GM12864 (cell line): ENCODE measurements at places on chromosomes 4 and X.

- no peak for DNase-seq
Observed at GRCh38 chr4:183814461-183814860, 90.6 kb upstream of the STOX2 start.

- no peak for DNase-seq
Observed at GRCh38 chr4:101177154-101177553, 170.2 kb downstream of the PPP3CA start.

- DNase-seq, result no peak
Observed at GRCh38 chr4:71550220-71551165, 211.7 kb downstream of the SLC4A4 start.

GRCh38 chr4:120065974-120066516 lies 603 bp downstream of the MAD2L1 start:
- peak; percentile 65 for DNase-seq

DNA sequence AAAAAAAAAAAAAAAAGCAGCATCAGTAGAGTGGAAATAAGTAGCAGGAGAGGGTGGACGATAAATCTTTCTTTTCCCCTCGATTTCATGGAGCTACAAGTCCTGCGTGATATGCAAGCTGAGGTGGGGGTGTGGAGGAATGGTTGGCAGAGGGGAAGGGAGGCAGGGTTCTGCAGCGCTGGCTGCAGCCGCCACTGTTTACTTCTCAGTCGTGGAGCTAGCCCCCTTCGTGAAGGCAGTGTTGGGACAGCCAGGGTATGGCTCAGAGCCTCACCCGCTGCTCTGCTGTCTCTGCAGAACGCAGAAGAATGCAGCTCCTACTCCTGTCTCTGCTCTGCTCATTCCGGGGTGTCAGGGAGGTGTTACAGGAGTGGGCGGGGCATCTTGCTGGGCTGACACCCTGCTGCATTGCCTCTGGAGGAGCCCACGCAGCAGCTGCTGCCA lies 140.6 kb downstream of the GPM6A start:
- no peak for DNase-seq

DNA sequence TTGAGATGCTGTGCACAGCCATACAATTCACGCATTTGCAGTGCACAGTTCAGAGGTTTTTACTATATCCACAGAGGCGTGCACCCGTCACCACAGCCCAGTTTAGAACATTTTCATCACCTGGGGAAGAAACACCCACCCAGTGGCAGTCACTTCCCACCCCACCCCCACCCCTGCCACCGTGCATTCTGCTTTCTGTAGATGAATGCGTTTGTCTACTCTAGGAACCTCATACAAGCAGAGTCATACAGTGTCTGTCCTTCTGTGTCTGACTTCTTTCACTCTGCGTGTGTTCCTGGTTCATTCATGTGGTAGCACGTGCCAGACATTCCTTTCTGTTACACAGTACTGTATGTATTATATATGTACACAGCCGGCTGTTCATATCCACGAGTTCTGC lies 122.8 kb downstream of the TBL1X start:
- no peak for DNase-seq

- no peak for DNase-seq
Observed at GRCh38 chr4:173943547-173943946, 339.9 kb downstream of the FBXO8 start.

- DNase-seq, result no peak
Observed at GRCh38 chr4:82515705-82516104, 46.1 kb downstream of the TMEM150C start.

- no peak for DNase-seq
Observed at GRCh38 chr4:47222276-47222675, 190.9 kb downstream of the GABRB1 start.

DNA sequence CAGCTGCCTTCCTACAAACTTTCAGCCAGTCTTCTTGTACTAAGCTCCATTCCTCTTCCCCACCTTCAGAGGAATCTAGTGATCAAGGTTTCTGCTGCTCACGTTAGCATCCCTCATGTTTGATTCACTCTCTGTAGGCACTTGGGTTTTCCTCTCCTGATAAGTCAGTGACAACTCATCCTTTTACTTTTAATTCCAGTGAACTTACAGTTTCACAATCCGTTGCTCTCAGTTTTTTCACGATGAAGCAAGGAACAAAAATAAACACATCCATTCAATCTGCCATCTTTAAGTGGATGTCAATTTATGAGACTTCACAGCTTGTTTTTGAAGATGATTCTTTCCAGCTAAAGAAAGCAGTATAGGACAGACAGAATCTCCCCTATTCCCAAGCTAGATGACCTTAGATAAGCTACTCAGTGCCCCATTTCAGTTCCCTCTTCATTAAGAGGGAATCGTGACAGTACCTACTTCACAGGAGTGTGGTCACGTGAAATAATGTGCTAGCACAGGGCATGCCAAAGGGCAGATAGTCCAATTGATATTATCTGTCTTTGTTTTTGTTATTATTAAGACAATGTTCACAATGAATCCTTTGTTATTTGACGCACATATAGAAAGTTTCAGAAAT lies 234.3 kb downstream of the PALLD start:
- no peak for DNase-seq

- no peak for DNase-seq
Observed at GRCh38 chr4:47933840-47934239, 19.5 kb upstream of the NFXL1 start.

GRCh38 chr4:184596044-184596616 lies 53.1 kb downstream of the CASP3 start:
- DNase-seq, result no peak

DNA sequence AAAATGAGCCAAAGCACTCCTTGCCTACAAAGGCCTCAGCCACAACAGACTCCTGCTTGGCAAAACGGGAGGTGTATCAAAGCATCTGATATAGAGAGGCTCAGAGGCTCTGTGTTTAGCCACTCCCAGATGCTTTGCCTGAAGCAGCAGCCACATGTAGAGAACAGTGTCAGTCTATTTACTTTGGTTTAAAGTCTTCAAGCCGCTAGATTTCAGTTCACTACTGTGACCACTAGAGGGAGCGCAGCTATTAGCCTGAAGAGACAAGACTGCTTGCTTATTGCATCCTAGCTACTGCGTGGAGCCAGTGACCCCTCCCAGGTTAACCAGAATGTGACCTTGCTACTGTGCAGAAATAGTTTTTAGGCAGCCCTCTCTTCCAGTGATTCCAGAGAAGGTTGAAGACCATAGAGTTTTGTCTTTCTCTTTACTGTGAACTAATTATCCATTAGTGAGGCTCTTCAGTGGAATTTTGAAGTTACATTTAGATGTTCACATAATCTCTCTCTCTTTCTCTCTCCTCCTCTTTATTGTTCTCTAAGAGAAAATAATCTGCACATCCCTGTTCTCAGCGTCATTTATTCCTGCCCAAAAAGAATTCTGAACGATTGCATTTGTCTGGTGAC lies 39.3 kb downstream of the BMP3 start:
- DNase-seq, result peak; percentile 68

DNA sequence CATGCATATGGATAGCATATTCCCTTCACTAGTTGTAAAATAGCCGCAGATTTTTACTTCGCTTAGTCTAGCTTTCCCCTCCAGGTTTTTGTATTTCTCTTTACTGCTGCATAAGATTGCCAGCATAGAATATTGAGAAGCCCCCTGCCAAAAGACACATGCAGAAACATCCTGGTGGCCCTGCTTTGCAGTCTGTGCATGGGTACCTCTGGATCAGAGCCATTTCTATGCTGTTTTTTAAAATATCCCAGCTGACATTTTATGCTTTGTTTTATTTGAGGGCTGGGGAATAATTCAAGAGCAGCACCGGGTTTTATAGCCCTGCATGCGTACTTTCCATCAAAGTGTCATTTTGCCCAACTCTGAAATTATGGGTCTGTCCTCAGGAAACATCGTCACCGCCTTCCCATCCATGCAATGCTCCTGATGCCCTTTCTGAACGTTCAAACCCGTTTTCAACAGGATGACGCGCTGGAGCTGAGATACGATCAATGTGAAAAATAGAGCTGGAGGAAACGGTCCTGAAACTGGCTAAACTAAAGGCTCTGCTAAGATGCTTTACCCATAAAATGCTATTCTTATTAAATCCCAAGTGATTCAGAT lies 314.3 kb downstream of the EVC2 start:
- DNase-seq, result no peak

GRCh38 chr4:44157611-44158277 lies 290.9 kb downstream of the KCTD8 start:
- no peak for DNase-seq

DNA sequence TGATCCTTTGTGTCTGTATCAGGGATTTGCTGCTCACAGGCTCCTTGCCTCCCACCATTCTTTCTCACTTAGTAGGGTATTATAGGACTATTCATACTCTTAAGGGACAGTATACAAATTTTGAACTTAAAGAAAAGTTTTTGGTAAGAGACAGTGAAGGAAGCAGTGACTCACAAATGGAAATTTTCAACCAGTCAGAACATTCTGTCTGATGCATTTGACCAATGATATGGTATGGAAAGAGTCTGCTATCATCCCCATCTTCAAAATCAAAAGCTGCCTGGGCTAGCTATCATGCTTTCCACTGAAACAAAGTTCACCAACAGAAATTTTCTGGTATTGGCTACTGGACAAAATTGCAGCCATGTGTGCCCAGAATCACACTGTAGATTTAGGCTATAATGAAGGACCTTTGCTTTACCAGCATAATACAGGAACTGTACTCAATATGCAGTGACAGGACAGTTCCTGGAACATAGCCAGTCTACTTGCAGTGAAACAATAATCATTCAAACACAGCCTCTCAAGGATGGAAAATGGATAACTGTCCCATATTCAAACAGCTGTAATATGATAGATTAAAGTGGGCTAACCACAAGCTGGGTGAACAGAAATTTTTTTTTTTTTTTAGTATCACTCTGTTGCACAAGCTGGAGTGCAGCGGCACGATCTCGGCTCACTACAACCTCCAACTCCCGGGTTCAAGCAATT lies 109.0 kb upstream of the ACSL4 start:
- DNase-seq, result no peak

DNA sequence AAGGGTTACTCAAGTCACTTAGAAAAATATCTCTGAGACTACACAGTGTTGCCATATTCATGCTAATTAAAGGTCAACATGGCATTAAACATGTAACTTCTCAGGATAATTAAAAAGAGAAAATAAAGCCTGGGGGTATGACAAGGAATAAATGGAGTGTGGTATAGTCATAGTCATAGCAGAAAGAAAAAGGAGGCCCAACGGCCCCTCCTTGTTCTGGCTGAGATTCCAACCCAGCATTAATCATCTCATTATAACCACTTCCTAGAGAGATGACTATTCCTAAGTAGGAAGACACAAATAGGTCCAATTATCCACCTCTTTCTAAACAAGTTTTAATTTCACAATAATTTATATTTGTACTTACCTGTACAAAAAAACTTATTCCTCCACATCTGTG lies 778.4 kb upstream of the AADAT start:
- DNase-seq, result no peak

- DNase-seq, result no peak
Observed at GRCh38 chr4:47315346-47315745, 148.2 kb downstream of the COMMD8 start.

- no peak for DNase-seq
Observed at GRCh38 chr4:156959298-156959702, 12.3 kb downstream of the PDGFC start.

GRCh38 chr4:75135068-75135825 lies 202.3 kb downstream of the PARM1 start:
- no peak for DNase-seq

- DNase-seq, result no peak
Observed at GRCh38 chr4:80913381-80913780, 117.1 kb upstream of the BMP3 start.

- no peak for DNase-seq
Observed at GRCh38 chrX:115898382-115899001, 272.1 kb upstream of the AGTR2 start.

DNA sequence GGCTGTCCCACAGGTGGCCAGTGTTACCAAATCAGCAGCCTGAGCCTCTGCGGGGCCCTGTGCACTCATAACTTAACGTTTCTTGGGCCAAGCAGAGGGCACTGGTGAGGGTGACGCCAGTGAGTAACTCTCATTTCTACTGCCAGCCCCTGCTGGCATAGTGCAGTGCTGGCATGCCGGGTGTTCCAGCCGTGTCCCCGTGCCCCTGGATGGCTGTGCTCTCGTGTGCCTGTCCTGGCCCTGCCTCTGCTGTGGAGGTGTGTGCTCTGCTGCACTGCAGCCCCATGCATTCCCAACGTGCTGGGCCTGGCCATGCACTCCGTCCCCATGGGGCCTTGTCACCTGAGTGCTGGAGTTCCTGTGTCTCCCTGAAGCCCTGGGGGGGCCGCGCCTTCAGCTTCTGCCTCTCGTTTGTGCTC lies 14.7 kb downstream of the TBC1D14 start:
- DNase-seq, result no peak

- peak; percentile 36 for DNase-seq
Observed at GRCh38 chrX:154313147-154313546, 17.6 kb downstream of the TKTL1 start.

- DNase-seq, result no peak
Observed at GRCh38 chr4:57064811-57065711, 45.1 kb downstream of the IGFBP7 start.

DNA sequence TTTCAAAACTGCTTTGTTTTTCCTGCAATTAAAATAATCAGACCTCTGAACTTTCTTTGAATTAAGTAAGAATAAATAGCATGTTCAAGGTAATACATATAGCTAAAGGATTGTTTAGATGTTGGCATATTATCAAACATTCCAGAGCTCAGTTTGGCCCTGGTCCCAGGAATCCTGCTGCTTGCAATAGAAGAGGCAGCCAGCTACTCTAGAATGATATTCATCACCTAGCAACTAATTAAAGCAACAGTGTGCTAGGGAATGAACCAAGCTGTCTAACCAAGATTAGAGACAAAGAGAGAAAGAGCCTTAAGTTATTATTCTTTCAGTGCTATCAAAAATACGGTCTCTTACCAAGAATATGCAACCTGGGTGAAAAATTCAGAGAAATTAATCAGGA lies 460.9 kb downstream of the GABRG1 start:
- DNase-seq, result no peak

GRCh38 chrX:110600745-110601310 lies 194.8 kb downstream of the CHRDL1 start:
- no peak for DNase-seq

- no peak for DNase-seq
Observed at GRCh38 chr4:168434993-168435392, 45.3 kb downstream of the DDX60L start.

DNA sequence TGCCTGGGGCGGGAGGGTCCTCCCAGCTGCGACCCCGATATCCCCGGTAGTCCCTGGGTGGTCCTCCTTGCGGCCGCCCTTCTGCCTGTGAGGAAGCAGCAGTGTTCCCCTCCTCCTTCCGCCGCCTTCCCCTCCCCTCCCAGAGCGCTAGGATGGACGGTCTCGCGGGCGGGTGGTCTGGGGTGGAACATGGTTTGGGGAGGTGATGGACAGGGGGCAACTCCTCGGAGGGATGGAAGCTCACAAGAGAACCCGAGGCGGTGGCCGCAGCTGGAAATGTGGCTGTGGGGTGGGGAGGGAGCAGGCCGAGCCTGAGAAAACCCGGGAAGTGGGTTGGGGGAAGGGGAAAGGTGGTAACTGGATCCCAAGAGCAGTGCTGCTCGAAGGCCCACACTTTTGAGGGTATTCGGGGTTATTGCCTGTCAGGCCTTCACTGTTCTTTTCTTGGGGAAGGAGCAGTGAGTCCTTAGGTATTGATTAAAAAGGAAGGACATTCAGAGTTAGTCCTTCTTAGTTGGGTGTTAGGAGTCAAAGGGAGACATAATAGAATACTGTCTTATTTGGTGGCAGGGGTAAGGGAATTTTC lies 581 bp downstream of the UBE2K start:
- DNase-seq, result no peak
